ENCODE measurements at places on chromosomes 5 and 9.

DNA sequence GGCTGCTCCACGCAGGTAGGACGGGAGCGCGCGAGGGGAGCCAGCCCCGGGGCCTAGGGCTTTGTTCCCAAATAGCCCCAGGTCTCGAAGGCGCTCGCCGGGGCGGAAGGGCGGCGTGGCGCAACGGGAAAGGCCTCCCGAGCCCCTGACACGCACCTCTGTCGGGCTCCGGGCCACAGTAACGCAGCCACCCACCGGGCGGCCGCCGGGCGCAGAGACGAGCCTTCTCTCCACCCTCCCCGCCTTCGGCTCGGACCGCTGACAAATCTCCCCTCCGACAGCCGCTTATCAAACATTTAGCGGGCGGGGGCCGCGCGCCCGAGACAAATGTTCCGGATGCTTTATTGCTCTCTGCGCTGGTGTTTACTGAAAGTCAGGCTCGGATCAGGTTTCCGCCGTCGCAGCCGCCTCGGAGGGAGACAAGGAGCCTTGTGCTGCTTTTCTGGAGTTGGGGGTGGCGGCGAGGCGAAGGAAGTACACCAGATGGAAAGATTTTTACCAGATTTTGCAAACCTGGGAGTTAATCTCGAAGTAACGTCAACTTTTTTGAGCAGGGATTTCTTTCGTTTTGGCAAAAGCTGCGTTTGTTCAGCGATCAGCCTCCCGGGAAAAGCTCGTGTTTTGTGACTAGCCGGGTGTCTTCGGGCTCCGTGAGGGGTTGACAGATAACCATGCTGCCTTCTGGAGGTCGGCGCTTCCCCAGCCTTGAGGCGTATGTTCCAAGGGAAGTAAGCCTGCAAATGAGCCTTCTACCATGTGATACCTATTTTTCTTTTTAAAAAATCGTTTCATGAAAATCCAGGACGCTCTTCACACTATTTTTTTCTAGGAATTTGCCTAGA lies 950 bp downstream of the RGMB start:
- DNase-seq = peak; percentile 85

GRCh38 chr9:123597876-123598556 lies 242.0 kb downstream of the CRB2 start:
- DNase-seq = no peak

GRCh38 chr5:89871906-89872305 lies 537.6 kb downstream of the CETN3 start:
- DNase-seq = no peak

- DNase-seq = no peak
Observed at GRCh38 chr5:60261732-60262131, 368.2 kb upstream of the PDE4D start.

GRCh38 chr9:5643005-5643624 lies 14.2 kb downstream of the RIC1 start:
- DNase-seq = peak; percentile 37

- peak; percentile 76 for DNase-seq
Observed at GRCh38 chr5:43627028-43627427, 24.0 kb downstream of the NNT start.

- DNase-seq = no peak
Observed at GRCh38 chr9:101427358-101427757, 8.2 kb downstream of the ALDOB start.

DNA sequence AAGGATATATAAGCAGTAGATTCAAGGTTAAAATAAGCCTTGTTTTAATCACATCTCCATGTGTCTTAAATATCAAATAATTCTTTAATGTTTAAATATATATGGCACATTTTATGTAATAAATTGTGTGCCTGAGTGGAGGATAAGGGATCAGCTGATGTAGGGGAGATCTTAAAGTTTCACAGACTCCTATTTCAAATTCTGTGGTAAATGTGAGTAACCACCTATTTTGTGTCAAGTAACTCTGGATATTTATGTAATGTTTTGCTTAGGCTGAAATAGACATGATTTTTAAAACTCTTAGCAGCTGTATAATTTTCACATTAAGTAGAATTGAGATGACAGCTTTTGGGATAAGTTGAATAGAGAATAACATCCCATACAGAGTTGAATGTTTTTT lies 41.3 kb upstream of the ITGA2 start:
- peak; percentile 21 for DNase-seq

DNA sequence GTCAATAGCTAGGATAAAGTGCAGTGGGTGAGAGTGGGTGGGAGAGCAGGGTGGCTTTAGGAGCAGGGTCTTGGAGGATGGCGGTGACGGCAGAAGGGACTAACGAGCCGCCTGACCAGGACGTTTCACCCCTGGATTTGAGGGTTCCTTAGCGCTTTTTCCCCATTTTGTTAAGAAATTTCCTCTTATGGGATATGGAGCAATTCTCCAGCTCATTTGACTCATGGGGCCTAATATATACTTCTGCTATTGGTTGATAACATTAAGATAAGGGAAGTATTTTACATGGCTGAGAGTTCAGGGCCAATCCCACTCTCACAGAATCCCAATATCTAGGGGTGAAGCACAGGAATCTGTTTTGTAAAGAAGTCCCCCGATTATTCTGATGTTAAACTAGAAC lies 17.6 kb downstream of the CD180 start:
- no peak for DNase-seq
